ENCODE measurements at places on chromosomes 7 and 10.
A peak's percentile ranks its signal among the peaks of the same experiment; 100 is the strongest.

GRCh38 chr7:48087349-48087748 is 1.7 kb upstream of the UPP1 start:
- DNase-seq = no peak

- peak; percentile 58 for DNase-seq
Observed at GRCh38 chr7:143214789-143215679, 6.8 kb upstream of the TAS2R40 start.

GRCh38 chr7:30831936-30832335 is 60.7 kb downstream of the MINDY4 start:
- no peak for DNase-seq

DNA sequence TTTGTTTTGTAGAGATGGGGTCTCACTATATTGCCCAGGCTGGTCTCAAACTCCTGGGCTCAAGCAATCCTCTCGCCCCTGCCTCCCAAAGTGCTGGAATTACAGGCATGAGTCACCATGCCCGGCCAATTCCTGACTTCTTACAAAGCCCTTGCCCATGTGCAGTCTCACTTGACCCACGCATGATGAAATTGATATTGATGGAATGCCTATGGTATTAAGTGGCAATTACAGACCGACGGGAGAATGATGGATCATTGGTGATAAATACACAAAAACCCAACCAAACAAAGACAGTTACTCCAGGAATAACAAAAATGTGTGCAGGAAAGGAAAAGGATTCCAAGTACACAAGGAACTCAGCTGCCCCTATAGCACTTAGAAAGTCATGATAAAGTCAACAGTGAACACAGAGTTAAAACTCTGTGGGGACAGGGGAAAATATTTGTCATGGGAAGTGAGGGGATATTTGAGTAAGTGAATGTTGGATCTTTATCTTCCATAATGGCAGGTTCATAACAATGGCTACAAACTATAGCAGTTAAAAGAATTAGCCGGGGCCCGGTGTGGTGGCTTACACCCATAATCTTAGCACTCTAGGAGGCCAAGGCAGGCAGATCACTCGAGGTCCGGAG is 21.6 kb downstream of the HIP1 start:
- DNase-seq = no peak

- DNase-seq = no peak
Observed at GRCh38 chr10:99700649-99701048, 31.3 kb downstream of the COX15 start.

DNA sequence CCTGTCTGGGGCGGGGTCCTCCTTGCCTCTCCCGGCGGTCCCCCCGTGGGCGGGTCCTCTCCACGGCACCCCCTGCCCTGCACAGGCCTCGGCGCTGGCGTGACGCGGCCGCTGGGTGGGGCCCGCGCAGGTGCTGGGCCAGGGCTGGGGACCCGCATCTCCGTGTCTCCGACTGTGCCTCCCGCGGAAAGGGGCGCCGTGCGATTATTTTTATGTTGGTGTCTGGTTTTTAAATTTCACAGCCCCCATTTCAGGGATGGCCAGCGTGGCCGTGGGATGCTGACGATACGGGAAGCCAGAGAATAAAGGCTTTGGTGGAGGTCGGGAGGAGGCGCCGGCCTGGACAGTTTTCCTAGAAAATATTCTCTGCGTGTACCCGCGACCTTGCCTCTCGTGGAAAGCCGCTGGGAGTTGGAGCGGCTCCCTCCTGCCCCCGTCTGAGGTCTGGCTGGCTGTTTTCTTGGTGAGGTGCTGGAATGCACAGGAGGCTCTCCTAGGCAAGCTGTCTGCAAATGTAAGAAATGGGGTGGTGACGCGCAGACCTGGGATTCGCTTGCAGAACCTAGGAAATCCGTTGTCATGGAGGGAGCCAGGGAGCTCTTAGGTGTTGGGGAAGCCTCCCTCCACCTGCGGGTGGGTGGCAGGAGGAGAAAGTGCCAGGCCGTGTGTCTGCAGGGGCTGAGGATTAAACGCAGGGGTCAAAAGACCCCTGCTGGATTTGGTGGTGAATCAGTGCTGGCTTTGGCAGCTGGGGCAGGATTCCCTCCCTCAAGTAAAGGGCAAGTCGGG is 28.7 kb upstream of the JAKMIP3 start:
- DNase-seq = no peak

DNA sequence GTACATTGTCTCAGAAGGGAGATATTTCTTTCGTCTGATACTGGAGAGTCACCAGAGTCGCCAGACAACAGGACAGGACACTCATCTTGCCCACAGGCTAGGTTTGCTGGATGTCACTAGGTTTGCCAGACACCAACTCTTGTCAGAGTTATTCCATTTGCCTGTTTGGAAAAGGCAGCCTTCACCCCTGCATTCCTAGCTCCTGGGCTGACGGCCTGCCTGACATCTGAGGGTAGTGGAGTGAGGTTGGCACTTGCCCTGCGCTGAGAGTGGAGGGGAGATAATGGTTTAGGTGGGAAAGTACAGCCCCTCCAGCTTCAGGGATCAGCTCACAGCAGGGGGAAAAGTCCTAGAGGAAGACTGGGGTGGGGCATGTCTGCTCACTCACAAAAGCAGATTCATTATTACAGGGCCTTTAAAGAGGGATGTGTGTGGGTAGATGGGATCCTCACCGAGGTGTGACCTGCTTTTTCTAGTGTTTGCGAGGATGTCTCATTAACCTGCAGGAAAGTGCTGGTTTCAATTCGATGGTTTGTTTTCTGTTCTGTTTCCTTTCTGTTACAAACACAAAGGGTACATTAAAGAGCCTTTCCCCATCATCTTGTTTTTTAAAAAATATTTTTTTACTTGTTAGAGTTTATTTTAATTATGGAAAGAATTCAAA is 79.3 kb upstream of the TNS3 start:
- no peak for DNase-seq

- DNase-seq = no peak
Observed at GRCh38 chr7:151920488-151920887, 35.8 kb upstream of the GALNTL5 start.

GRCh38 chr7:65239324-65239706 is 134.3 kb upstream of the ZNF92 start:
- DNase-seq = no peak

DNA sequence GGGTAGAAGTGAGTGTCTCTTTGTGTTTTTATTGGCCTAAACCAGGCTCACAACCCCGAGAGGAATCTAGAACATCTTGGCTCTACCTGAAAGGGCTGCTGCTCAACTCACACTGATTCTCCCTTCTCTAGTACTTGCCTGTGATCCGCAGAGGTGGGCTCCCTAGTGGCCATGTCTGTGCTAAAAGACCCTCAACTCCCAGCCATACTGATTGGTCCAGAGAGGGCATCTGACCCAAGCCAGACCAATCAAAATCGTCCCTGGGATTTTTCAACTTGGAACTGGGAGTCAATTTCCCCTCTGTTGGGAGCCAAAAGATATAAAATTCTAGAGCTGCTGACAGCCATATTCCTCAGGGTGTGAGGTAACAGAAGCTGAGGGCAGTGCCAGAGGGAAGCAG is 55.3 kb downstream of the SH3PXD2A start:
- no peak for DNase-seq

DNA sequence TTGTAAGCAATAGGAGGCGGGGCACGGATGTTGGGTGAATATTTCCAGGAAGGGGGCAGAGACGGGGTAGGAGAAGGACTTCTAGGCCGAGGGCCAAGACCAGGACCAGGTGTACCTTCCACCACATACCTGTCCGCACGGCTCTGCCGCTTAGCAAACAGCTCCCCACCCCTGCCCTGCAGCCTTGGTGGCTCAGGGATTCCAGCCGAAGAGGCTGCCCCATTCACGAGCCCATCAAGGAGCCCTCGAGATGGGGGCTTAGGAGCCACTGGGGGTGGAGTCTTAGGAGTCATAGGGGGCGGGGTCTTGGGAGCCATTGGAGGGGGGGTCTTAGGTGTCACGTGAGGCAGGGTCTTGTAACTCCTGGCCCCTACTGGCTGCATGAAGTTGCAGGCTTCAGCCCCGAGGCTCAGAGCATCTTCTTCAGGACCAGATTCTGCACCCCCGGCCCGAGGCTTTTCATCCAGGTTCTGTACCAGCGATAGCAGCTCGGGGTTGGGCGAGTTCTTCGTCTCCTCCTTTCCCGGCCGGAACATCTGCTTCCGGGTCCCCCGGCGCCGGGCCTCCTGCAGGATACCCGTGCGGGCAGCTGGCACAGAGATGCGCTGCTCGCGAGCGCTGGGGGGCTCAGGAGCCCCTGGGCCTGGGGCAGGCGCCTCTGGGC is 6.1 kb upstream of the MYOZ1 start:
- no peak for DNase-seq

DNA sequence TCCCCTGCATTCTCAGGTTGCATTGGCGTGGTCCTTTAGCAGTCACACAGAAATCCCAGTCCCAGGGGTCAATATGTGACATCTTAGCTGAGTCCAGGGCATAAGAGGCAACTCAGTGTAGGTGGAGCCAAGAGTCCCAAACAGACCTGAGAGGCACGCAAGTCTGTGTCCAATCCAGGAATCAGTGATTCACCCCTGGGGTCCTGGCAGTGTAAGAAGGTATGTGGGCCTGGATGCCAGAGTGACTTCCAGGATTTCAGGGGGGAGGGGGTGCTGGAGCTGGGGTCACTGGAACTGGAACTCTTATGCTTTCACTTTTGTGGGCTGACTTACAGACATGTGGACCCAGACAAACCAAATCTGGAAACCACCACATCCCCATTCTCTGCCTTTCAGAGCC is 26.8 kb downstream of the FRMPD2 start:
- no peak for DNase-seq

GRCh38 chr10:112374724-112375541 is 1.0 kb downstream of the ACSL5 start:
- no peak for DNase-seq

- DNase-seq = no peak
Observed at GRCh38 chr10:67775279-67775678, 62.7 kb downstream of the DNAJC12 start.
